Effector memory CD4-positive, alpha-beta T cell (primary cell): ENCODE measurements at places on chromosomes 1 and 21.

GRCh38 chr1:160548960-160549664 lies 26.1 kb upstream of the SLAMF6 start:
- DNase-seq, result no peak

DNA sequence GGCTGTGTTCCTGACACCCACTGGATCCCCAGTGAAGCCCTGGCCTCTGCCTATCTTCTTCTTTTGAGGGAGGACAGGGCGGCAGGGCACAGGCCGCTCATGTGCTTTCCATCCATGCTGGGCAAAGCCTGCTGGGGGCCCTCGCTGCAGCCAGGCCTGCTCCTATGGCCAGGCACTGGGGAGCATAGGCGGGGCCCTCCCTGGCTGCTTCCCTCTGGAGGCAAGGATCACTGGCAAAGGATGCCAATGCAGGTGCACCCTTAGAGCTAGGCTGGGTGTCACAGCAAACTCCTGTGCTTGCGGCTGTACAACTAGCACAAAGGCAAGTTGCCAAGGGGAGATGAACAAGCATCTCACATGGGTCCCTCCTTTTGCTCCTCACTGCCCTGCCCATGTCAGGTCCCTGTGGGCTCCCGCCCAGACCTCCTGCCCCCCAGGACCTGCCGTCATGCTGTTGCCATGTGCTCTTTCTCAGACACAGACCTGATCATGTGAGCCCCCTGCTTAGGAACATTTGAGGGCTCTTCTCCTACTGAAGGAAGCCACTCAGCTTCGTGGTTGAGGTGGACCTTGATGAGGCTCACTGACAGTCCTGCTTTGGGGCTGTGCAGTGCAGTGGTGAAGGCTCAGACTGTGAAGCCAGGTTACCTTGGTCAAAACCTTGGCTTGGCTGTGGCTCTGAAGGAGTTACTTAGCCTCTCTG lies 393.6 kb downstream of the PTPRU start:
- no peak for DNase-seq

DNA sequence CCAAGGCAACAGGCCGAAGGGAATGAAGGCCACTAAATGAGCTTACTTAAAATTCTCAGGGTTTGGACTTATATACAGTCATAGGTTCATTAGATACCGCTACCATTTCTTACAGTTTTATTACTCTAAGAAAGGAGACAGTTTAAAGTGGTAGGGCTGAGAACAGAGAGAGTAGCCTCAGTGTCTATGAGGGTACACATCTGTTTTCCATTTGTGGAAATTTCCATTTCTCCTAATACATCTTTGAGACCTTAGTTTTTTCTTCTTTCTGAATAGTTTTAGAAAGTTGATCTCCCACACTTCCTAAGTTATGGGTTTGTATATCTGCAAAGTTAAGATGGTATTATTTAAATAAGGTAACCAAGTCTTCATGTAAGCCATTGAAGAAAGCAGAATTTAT lies 1279.1 kb downstream of the NCAM2 start:
- no peak for DNase-seq

GRCh38 chr1:17687145-17687544 lies 68.0 kb upstream of the ACTL8 start:
- DNase-seq, result no peak
